ENCODE measurements at places on chromosomes 13 and 19.
A peak's percentile ranks its signal among the peaks of the same experiment; 100 is the strongest.

DNA sequence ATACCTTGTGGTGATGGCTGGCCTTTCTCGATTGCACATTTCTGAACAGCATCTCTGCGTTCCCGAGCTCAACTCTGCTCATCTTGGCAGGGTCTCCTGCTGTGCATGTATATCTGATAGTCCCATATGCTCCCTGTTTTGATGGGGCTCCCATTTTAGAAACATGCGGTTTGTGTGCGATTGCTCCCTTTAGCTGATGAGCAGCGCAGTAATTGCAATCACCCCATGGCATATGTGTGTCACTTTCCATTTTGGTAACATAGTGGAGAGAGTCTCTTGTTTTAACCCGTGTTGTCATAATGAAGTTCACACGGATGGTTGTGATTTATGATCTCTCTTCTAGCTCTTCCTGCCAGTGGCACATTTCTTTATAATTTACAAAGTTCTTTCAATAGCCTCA, 144.7 kb downstream of the MTUS2 start:
- no peak for DNase-seq

DNA sequence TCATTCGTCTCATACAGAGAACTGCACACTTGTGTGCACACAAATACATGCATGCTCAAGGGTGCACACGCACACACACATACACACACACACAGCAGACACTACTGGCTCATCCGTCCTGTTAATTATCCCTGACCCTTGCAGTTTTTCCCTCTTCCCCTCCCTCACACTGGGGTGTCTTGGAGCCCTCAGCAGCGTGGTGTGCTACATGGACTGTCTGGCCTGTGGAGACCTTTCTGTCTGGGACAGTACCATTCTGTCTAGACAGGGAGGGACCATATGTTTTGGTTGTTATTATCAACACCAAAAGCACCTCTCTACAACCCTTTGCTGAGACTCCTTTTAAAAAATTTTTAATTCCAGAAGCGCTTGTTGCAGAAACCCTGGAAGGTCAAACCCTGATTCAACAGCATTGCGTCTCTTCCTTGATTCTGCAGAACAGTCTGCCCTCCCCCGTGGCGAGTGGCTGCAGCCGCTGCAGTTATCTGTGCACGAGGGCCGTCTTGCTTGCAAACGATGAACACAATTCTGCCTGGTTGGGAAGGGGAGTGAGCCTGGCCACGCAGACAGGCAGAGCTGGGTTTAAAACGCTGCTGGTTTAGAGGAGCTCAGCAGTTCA, 374.0 kb downstream of the IRS2 start:
- DNase-seq: peak; percentile 58

GRCh38 chr19:45186509-45187334, 8.1 kb downstream of the BLOC1S3 start:
- DNase-seq: no peak

DNA sequence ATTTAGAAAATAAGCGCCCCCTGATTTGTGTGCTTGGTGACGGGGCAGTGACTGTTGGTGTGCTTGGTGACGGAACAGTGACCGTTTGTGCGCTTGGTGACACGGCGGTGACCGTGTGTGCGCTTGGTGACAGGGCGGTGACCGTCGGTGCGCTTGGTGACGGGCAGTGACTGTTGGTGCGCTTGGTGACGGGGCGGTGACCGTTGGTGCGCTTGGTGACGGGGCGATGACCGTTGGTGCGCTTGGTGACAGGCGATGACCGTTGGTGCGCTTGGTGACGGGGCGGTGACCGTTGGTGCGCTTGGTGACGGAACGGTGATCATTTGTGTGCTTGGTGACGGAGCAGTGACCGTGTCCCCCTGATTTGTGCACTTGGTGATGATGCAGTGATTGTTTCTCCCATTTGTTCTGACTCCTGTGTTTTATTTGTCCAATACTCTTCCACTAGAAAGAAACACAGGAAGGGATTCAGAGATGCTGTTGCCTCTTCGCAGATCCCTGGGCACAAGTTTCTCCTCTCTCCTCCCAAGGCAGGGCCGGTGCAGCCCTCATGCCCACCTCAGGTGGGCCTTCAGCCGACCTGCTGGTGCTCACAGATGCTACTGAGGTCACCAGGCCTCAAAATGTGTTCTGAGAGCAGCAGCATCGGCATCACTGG, 128.3 kb downstream of the ATP11A start:
- no peak for DNase-seq

GRCh38 chr19:54391589-54392061, 23.6 kb upstream of the TTYH1 start:
- DNase-seq: no peak

DNA sequence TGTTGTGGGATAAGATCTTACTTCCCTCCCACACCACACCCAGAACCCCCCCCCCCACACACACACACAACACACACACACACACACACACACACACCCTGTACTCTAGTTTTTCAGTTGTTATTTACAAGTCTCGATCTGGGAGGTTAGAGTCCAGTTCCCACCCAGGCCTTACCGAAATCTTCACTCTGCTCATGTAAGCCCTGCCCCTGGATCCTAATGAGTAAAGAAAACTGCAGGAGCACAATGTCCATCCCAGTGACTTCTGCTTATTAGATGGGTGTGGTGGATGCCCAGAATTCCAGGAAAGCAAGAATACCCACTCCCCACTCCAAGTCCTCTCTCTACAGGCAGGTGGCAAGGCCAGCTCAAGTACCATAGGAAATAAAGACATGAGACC, 23.0 kb downstream of the STARD13 start:
- DNase-seq: no peak

DNA sequence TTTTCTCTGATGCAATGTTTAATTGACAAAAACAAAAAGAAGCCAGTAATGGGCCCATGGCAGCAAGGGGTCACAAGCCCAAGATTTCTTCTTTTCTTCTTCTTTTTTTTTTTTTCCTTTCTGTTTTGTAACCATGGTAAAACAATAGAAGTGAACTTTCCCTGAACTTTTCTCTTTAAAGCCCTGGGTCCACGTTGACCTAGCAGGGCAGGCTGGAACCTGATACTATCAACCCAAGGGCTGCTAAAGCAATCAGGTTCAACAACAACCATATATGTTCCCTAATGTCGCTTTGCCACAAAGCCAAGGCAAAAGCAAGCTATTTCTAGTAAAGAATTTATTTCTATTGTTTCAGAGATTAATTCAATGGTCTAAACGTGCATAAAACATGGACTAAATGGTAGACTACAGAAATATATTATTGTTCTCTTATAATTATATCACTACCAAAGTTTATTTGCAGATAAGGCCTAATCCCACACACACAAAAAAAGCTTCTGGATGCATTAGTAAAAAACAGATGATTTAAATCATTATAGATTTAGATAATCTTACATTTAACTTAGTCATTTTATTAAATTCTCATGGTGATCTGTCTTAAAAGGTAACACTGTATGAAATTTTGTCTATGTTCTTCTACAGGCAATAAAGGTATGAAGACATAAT, 153.9 kb downstream of the DACH1 start:
- no peak for DNase-seq

- DNase-seq: no peak
These were observed 7.3 kb upstream of the HOMER3 start for GRCh38 chr19:18948075-18948975.

GRCh38 chr19:42330241-42330711, 4.8 kb downstream of the MEGF8 start:
- DNase-seq: no peak

DNA sequence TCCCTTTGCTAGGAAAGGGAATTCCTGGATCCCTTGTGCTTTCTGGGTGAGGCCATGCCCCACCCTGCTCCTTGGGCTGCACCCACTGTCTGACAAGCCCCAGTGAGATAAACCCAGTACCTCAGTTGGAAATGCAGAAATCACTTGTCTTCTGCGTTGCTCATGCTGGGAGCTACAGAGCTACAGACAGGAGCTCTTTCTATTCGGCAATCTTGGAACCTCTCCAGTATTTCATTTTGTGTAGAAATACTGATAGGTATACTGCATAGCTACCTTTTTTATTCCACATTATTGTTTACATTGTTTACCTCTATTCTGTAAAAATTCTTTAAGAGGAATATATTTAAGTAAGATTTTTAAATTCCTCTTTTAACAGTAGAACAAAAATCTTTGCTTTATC, 302.5 kb upstream of the SLITRK5 start:
- no peak for DNase-seq

GRCh38 chr19:12513531-12514061, 29.0 kb upstream of the ZNF709 start:
- DNase-seq: peak; percentile 53

DNA sequence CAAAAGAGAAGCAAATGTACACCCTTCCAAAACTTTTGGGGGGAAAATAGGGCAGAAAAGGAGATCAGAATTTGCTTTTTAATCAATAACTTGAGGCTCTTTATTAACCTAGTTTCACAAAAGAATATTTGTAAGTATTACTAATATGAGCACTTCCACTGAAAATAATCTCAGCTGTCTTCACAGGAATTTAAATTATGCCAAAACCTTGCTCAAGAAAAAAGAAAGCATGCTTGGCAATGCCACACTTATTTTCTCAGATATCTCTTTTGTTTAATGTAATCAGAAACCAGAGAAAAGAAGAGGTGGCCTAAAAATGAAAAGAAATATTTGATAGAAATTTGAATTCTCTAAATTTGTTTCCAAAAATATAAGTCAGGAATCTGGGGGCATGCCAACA, 234.9 kb upstream of the GPC6 start:
- no peak for DNase-seq

GRCh38 chr13:102830646-102831045, 15.2 kb upstream of the ERCC5 start:
- no peak for DNase-seq

DNA sequence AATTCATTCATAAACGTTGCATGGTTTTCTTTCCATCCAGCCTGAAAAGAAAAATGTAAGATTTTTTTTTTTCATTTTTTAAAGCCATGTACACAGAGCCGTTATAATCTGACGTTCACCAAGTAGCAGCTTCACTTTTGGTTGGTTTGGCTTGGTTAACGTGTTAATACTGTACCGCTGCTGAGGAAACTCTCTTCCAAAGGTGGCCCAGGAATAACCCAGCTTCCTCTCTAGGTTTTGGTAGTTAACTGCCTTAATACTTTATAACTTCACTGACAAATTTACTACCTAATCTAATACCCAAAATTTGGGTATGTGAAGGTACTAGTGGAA, 1.7 kb downstream of the INTS6 start:
- DNase-seq: no peak

GRCh38 chr19:23515551-23515950, 120.3 kb upstream of the ZNF91 start:
- DNase-seq: no peak
